Cortex of kidney (tissue), 1 donor: ENCODE measurements at places on chromosomes 11 and 22.

GRCh38 chr22:48860557-48860956 lies 967.1 kb downstream of the BRD1 start:
- DNase-seq: no peak

DNA sequence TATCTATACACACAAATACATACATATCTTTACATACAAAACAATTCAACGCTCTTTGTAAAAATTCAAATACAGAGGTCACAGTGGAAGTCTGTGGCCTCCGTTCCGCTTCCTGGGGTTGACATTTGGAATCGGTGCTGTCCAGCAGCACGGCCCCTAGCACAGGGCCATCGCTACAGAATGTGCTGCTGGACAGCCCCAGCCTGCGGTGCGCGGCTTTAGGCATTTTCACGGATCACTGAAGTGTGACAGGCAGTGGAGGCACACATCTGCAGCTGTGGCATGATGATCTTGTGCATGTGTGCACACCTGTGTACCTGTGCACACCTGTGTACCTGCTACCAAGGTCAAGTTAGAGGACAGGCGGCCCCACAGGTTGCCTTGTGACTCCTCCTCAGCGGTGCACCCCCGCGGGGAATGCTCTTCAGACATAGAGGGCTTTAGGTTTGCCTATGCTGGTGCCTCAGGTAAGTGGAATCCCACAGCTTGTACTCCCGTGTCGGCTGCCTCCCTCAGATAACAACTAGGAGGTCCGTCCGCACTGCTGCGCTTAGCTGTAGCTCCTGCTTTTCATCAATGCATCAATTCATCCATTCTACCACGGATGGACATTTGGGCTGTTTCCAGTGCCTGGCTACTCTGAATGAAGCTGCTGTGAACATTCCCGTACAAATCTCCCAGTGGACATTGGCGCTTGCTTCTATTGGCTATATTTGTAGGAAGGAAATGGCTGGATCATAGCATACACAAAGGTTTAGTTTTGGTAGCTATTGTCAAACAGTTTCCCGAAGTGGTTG lies 29.9 kb downstream of the GAL start:
- DNase-seq: no peak

GRCh38 chr22:43796567-43796966 lies 15.5 kb downstream of the EFCAB6 start:
- no peak for DNase-seq

DNA sequence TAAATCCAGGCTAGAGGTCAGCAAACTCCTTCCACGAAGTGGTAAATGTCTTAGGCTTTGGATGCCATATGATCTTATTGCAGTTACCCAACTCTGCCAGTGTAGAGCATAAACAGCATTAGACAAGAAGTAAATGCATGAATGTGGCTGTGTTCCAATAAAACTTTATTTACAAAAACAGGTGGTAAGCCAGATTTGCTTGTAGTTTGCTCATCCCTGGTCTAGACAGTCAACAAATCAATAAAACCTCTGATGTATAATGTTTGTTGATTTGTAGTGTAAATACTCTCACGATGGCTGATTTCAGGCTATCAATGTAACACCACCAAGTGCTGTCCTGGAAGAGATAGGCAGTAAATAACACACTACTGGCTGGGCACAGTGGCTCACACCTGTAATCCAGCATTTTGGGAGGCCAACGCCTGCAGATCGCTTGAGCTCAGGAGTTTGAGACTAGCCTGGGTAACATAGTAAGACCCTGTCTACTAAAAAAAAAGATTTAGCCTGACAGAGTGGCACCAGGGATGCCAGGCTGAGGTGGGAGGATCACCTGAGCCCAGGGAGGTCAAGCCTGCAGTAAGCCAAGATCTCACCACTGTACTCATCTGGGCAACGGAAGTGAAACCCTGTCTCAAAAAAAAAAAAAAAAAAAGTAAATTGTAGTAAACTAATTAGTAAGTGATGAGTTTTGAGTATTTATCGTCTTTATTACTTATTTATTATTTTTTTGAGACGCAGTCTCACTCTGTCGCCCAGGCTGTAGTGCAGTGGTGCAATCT lies 6.9 kb upstream of the CATSPER1 start:
- DNase-seq: no peak

DNA sequence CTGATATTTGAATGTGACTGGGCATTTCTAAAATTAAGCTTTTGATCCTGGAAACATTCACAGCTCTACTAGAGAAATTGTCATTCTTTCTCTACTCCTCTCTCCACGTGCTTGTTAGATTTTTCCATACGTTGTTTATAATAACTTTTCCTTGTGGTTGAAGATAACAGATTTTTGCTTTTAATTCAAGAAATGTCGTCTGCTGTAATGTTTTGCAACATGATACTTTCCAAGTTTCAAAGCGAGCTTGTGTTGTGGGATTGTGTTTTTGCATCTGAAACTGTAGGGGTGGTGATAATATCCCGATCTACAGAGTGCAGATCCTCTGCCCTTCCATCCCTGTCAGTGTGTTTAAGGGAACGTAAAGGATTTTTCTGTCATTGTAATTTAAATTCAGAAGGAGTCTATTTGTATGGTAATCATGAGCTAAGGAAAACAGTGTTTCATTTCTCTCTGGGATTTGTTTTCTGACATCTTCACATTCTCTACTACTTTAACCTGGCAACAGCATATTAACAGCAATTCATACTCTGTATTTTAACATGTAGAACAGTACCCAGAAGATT lies 321.4 kb downstream of the FAT3 start:
- no peak for DNase-seq

DNA sequence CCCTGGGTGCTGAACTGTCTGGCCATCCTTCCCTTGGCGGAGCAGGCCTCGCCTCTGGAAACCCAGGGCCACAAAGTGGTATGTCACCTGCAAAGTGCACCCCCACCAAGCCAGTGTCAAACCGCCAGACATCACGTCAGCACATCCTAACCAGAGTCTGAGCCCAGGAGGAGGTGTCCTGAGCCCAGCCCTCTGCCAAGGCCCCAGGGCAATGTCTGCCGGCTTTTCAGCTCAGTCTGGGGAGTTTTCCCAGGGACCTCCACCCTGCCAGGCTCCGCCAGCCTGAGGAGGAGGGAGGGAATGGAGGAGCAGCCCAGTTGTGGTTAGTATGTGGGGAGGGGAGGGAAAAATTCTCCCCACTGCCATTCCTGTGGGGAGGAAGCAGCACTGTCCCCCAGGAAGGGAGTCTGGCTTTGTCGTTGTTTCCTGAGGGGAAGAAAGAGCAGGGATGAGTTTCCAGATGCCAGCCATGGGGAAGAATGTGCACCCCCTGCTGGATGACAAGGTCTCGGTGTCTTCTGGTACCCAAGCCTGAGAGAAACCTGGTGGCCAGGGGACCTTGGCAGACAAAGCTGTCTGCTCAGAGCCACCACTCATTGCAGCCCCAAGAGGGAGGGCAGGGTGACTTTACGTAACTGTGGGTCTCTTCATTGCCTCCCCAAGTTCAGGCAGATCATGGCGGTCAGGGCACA lies 81.4 kb upstream of the CD82 start:
- no peak for DNase-seq

DNA sequence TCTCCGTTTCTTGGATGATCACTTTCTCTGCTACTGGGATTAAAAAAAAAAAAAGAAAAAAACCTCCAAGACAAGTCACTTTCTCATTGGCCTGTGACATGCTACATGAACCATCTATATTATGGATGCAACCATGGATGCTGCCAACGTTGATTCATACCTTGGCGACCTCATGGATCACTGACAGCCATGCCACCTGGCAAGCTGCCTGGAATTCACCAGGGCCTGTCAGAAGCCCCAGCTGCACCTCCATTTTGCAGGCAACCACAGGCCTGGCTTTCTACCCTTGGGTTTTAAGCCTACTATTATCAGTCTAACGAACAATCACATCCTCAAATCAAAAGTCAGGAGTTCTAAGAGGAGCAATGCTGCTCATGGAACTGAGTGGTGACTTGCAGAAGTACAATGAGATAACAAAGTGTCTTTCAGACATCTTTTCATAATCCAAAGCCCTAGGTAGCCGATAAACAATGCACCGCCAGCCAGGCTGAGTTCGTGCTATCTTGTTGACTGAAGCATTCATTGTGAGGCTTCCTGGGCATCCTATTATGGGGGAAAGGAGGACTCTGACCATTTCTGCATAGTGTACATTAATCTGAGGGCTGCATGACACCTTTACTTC lies 48.0 kb upstream of the CADM1 start:
- DNase-seq: no peak

GRCh38 chr22:22388494-22388893 lies 120.0 kb downstream of the ZNF280B start:
- DNase-seq: no peak

- DNase-seq: no peak
Measured at GRCh38 chr11:92236856-92237255, 12.2 kb downstream of the FAT3 start.

- no peak for DNase-seq
Measured at GRCh38 chr11:128619540-128620308, 32.4 kb upstream of the ETS1 start.

GRCh38 chr22:50034126-50035081 lies 21.8 kb upstream of the IL17REL start:
- no peak for DNase-seq

GRCh38 chr22:40334899-40335298 lies 11.4 kb upstream of the ADSL start:
- no peak for DNase-seq

- DNase-seq: no peak
Measured at GRCh38 chr11:134252346-134253187, 585 bp downstream of the THYN1 start.

DNA sequence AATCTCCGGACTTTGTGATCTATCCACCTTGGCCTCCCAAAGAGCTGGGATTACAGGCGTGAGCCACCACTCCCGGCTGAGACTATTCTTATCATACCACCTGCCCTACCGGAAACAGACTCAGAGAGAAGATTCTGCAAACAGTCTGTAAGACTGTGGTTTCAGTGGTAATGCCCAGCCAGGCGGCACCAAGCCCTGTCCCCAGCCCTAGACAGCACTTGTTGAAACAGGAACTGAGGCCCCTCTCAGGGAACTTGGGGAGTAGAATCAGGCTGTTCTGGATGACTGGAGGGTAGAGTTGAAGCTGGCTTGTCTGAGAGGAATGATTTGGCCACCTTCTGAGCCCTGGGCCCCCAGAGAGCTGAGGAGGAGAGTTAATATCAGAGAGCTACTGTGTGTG lies 1.3 kb upstream of the INSC start:
- DNase-seq: no peak

GRCh38 chr11:8202516-8203413 lies 33.9 kb upstream of the RIC3 start:
- no peak for DNase-seq

GRCh38 chr22:17446698-17447097 lies 77.4 kb downstream of the CECR2 start:
- no peak for DNase-seq

- no peak for DNase-seq
Measured at GRCh38 chr11:12518606-12519385, 141.4 kb downstream of the PARVA start.

GRCh38 chr11:131530407-131530806 lies 160.0 kb downstream of the NTM start:
- DNase-seq: no peak

DNA sequence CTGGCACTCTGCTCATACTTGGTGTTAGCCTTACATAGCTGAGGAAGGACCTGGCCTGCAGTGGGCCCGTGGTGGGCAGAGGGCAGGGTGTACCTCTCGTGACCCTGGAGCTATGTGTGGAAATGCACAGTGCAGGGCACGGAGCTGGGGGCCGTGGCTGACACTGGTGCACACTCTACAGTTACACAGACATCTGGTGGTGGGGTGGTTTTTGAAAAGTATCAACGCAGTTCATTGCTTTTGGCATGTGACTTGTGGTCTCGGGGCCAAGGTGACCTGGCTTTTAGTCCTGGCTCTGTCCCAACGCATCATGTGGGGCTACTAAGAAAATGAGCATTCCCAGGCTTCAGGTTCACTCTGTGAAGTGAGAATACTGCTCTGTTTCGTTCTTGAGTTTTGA lies 553.6 kb downstream of the NTM start:
- no peak for DNase-seq

DNA sequence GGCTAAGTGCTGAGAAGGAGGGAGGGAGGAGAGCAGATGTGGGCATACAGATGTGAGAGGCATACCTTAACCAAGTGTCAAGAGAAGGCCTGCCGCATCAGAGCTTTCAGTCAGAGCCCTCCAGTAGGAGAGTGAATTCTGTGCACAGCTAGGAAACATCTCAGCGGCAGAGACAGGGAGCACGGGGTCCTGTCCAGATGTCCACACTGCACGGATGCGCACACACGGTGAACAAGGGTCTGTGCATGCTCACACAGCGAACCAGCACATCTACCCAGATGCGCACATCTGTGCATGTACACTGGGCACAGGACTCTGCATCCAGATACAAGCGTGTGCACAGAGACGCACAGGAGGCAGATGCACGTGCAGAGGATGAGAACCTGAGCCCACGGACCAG lies 778.0 kb downstream of the BRD1 start:
- no peak for DNase-seq

- DNase-seq: no peak
Measured at GRCh38 chr11:35681163-35681767, 18.7 kb downstream of the TRIM44 start.

GRCh38 chr11:85922367-85922766 lies 67.2 kb downstream of the CCDC83 start:
- no peak for DNase-seq

GRCh38 chr11:62665599-62666258 lies 617 bp downstream of the CSKMT start:
- no peak for DNase-seq

DNA sequence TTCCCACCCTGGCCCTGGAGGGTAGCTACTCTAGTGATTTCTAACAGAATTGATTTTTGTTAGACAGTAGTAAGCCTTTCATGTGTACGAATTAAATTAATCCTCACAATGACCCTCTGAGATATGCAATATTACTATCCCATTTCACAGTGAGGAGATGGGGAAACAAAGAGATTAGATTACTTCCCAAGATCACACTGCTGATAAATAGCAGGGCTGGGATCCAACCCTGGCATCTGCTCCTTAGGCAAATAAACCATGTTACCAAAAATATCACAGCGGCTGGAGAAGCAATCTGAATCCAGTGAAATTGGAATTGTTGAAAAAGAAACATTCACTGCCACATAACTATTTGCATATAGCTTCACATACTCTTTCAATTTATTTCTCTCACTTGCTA lies 12.8 kb upstream of the CAVIN3 start:
- no peak for DNase-seq

- no peak for DNase-seq
Measured at GRCh38 chr11:96265972-96266371, 77.0 kb downstream of the MAML2 start.

DNA sequence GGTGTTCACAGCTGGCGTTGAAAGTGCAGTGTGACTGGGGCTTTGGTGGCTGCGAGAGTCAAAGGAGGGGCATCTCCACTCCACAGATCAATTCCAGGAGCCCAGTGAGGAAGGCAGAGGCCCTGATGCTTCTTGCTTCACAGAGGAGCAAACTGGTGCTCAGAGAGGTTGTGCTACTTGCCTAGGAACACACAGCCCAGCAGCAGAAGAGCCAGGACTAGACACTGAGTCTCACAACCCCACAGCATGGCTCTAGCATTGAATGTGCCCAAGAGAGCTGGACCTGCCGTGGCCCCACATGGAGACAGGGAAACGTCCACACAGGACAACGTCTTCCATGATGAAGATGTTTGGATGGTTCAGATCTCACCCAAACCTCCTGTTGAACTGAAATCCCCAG lies 33.3 kb downstream of the LINC01488 start:
- no peak for DNase-seq

- DNase-seq: no peak
Measured at GRCh38 chr22:37060801-37061610, 9.5 kb downstream of the KCTD17 start.

- DNase-seq: no peak
Measured at GRCh38 chr11:102577182-102577581, 46.6 kb upstream of the MMP7 start.

GRCh38 chr11:74460481-74461154 lies 6.7 kb downstream of the KCNE3 start:
- DNase-seq: no peak

GRCh38 chr22:16954060-16954403 lies 54.0 kb downstream of the GAB4 start:
- DNase-seq: no peak
